Astrocyte of the spinal cord (primary cell): ENCODE measurements at places on chromosomes 1 and 21.

GRCh38 chr1:24641646-24642151 is 1.4 kb upstream of the SRRM1 start:
- DNase-seq = peak; percentile 7

- DNase-seq = no peak
Observed at GRCh38 chr1:20949871-20950590, 162.9 kb upstream of the HP1BP3 start.

GRCh38 chr1:5428351-5428750 is 563.9 kb downstream of the NPHP4 start:
- DNase-seq = no peak

GRCh38 chr1:92399076-92399475 is 87.6 kb downstream of the GFI1 start:
- DNase-seq = no peak

DNA sequence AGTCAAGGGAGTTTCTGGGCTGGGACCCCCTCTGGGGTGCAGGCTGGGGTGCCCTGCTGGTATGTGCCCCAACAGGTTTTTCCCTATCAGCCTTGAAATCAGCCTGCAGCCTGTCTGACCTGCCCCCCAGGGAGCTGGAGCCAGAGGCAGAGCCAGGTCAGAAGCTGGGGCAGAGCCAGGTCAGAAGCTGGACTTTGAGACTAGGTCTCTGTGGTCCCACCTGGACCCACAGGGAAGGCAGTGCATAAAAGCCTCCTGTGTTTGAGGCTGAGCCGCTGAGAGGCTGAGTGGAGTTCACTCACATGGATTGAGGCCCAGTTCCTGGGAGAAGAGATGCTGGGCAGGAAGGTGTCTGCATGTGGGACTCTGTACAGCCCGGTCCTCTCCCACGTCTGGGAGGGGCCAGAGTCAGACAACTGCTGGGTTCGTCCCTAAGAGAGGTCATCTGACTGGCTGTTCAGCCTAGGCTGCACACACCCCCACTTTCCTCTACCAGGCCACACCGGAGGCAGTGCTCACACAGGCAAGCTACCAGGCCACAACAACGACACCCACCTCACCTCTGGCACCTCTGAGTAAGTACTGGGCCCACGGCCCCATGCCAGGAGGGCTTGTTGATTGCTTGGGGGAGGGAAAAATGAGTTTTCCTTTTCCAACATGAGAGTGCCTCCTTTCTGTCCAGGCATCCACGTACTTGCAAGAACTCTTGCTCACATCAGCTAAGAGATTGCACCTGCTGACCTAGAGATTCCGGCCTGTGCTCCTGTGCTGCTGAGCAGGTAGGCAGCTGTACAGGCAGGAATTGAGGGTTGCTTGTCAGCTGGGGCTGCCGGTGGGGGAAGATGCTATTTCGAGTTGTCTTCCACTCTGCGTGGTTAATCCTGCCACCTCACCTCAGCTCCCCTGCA is at the start of gene ANXA9:
TSS of gene ANXA9 (plus strand) at position 488 of the 908 bp plus-strand sequence. CDS start 814 bp downstream, outside the sequence.
- no peak for DNase-seq

DNA sequence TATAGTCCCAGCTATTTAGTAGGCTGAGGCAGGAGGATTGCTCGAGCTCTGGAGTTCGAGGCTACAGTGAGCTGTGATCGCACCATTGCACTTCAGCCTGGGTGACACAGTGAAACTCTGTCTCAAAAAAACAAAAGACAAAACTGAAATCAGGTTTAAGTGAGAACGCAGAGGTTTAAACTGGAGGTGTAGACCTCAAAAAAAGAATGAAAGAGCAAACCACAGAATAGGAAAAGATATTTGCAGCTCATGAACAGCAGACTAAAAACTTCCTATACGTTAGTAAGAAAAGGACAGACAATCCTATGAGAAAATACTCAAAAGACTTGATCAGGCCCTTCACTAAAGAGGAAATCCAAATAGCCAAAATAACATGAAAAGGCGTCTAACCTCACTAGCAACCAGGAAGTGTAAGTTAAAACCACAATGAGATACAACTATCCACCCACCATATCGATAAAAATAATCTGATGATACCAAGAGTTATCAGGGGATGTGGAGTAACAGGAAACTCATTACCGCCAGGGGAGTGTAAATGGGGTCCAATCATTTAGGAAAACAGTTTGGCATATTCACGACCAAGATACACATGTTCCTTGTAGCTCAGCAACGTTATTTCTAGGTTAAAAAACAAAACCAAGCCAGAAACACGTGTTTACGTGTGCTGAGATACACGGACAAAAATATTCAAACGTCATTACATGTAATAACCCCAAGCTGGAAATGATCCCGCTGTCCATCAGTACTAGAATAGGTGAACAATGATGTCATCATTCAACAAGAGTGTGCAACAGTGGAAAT is 9.8 kb downstream of the TNFRSF9 start:
- no peak for DNase-seq

DNA sequence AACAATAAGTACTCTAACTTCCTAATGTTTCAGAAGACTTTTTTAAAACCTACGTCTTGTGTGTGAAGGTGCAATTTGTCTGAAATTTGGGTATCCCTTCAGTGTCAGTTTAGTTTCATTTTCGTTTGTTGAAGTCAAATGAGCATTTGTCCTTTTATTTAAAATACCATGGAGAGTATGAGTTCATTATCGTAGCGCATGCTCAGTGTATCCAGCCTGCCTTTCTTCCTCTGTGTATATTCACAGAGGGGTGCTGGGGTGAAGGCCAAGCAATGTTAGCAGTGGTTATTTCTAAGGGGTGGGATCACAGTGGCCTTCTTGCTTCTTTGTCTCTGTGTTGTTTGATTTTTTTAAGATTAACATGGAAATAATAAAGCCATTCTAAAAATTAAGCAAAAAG is 43.2 kb downstream of the CNN3 start:
- DNase-seq = peak; percentile 87

- DNase-seq = no peak
Observed at GRCh38 chr21:29888437-29888836, 51.4 kb downstream of the GRIK1 start.

GRCh38 chr1:113850127-113850796 is 21.2 kb downstream of the PTPN22 start:
- no peak for DNase-seq

GRCh38 chr1:27314169-27314568 is 7.8 kb upstream of the TMEM222 start:
- DNase-seq = no peak

DNA sequence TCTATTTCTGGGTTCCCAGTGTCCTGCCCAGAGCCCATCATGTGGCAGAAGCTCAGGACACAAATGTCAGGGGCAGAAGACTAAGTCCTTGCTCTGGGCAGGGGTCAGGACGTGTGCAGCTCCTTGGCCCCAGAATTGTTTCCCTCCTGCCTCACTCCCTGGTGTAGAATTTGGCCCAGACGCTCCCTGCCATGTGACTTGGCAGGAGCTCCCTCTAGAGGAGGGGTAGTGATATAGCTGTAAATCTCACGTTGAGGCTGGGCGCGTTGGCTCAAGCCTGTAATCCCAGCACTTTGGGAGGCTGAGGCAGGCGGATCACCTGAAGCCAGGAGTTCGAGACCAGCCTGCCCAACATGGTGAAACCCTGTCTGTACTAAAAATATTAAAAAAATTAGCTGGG is 91.2 kb downstream of the UBIAD1 start:
- no peak for DNase-seq

- no peak for DNase-seq
Observed at GRCh38 chr1:27935721-27936120, 921 bp downstream of the SMPDL3B start.

- peak; percentile 71 for DNase-seq
Observed at GRCh38 chr1:100921110-100921706, 25.3 kb downstream of the SLC30A7 start.

GRCh38 chr21:14762327-14762726 is 216.2 kb upstream of the SAMSN1 start:
- DNase-seq = no peak

GRCh38 chr1:186272486-186272885 is 102.6 kb downstream of the TPR start:
- no peak for DNase-seq
